ENCODE measurements at places on chromosomes 7 and 10.

- DNase-seq = no peak
These were observed 8.8 kb downstream of the ATP5MF start for GRCh38 chr7:99457050-99457649.

GRCh38 chr10:51606825-51607462 lies 92.5 kb downstream of the CSTF2T start:
- no peak for DNase-seq

DNA sequence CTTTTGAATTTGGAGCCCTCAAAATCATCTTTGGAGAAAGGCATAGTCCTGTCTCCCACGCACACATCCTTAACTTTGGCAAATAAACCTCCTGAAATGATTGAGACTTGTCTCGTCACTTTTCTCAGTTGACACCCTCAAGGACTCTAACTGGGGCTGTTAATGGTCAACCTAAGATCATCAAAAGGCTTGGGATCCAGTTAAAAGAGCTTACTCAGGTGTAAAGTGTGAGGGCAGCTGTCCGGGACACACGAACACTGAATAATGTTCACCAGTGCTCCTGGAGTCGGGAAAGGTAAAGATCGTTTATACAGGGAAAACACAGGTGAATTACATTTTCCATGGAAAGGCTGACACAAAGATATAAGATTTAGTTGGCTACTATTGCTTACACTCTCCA lies 84.7 kb downstream of the PAXIP1 start:
- DNase-seq = no peak

DNA sequence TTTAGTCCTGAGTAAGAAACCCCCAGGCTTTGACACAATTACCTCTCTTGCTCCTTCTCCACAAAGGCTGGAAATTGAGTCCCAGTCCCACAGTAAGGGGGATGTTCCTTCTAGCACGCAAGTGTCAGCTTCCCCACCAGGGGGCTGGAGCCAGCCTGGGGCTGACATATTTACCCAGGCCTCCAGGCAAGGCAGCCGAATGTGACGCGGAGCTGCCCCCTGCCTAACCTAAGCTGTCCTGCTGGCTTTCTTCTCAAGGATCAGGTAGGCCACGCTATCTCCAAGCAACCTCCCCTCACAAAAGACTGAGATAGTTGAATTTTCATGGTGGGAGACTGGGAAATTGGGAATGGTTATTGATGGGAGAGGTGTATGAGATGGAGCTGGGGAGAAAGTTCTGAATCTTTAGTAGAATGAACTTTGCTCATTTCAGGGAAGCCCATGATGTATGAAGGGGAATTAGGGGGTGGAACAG lies 19.2 kb upstream of the BMPER start:
- no peak for DNase-seq

DNA sequence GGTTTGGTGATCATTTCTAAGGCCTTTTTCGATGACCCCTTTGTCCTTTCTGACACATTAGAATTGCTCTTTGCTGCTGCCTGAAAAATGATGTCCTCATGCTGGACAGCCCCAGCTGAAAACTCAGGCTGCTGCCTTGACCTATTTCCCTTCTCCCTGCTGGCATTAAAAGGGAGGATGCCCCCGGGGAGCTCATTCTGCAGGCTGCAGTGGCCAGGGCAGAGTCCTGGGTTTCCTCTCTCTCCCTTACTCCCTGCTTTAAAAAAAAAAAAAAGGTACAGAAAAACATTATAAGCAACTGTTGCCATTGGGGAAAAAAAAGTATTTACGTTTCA lies 35.4 kb downstream of the LRRC4 start:
- no peak for DNase-seq

DNA sequence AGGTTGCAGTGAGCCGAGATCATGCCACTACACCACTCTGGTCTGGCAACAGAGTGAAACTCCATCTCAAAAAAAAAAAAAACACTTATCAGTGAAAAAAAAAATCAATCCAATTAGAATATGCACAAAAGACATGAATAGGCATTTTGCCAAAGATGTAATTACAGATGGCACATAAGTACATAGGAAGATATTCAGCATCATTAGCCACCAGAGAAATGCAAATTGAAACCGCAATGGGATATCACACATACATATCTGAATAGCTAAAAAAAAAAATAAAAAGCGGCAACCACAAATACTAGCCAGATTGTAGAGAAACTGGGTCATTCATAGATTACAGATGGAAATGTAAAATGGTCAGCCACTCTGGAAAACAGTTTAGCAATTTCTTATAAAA lies 1310.8 kb downstream of the XPNPEP1 start:
- DNase-seq = no peak

DNA sequence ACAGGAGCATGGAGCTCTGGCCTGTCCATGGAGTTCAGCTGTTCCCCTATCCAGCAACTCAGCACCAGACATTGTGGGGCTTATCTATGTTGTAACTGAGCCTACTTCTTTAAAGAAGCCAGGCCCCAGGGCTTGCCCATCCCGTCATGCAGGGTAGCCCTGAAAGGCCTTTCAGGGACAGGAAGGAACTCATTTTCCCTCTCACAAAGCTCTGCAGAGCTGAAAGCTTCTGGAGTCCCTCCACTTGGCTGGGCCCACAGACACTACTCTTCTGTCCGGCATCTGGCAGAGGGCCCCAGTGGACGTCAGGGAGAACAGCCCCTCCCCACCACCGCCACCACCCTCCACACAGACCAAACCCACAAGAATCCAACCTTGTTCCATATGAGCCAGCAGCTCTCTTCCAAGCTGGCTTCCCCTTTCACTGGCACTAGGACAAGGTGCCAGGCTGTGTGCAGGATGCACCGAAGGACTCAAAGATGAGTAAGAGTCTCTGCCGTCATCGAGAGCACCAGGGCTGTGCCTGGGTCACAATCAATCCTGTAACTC lies 33.1 kb downstream of the DENND2A start:
- DNase-seq = no peak

- no peak for DNase-seq
These were observed 95.5 kb upstream of the RNF32 start for GRCh38 chr7:156544919-156545715.

Measured in H54 (cell line).